Esophagus squamous epithelium (tissue), 5 donors: ENCODE measurements at places on chromosomes 2 and 18. TPM values are rescaled to one million over a fixed set of nuclear protein-coding genes. Genes with fewer than 3 reads are reported as not detected.
A peak's percentile ranks its signal among the peaks of the same experiment; 100 is the strongest.

DNA sequence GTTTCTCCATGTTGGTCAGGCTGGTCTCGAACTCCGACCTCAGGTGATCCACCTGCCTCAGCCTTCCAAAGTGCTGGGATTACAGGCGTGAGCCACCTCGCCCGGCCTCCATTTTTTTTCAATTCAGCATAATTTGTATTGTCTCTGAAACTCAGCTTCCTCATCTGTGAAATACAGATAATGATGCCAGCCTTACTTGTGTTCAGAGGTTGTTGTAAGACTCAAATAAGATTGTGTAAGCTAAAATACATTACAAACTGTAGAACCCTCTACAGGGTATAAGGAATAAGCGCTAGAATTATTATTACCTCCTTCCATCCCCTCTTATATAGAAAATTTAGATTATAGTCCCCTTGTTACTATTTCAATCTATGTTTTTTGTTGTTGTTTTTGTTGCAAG is 24.8 kb upstream of the STARD7 start:
- H3K36me3 ChIP-seq, result no peaks in the 10 kb centered on the region
- DNase-seq, result no peak
- no peaks in the 10 kb centered on the region for H3K27me3 ChIP-seq
- no peak overlapping the region for H3K4me3 ChIP-seq
- H3K4me1 ChIP-seq, result no peaks in the 10 kb centered on the region

DNA sequence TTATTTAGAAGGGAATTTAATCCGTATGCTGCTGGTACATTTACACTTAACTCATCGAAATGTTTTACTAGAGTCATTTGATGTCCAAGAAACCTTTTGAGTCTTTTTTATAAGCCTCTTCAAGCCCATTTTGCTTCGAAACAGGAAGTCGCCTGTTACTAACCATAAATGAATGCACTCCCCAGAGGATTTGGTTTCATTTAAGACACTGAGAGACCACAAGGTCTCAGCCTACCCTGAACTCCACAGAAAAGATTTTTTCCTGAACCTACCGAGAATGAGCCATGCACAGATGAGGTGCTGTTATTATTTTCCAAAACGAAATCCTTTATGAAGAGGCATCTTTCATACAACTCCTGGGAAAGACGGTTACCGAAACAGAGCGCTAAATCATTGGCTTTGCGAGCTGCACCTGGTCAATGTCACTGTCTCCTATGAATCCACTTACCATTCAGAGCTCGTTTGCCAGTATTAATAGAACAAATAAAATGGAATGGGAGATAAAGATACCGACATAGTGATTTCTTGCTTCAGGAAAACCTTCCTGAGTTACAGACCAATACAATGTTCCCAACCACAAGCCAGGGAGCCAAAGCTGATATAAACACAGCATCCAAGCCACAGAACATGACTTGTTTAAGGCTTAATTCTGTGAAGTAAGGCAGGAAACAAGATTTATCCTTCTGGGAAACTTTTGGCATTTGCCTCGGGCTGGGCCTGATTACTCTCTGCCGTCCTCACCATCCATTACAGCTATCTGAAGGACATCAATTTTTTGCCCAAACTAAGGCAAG is 382.1 kb downstream of the OSR1 start:
- H3K36me3 ChIP-seq, result no peaks in the 10 kb centered on the region
- H3K4me1 ChIP-seq, result peaks cover 3% of the 10 kb centered on the region
- DNase-seq, result no peak
- H3K27ac ChIP-seq, result peak overlapping the region; percentile 75

The PRKAG3 gene
- total RNA-seq, result not detected

The SLC4A3 gene
- 2.0 TPM for total RNA-seq

- H3K4me1 ChIP-seq, result no peaks in the 10 kb centered on the region
- no peak overlapping the region for H3K4me3 ChIP-seq
- H3K27ac ChIP-seq, result no peak overlapping the region
- DNase-seq, result no peak
- no peaks in the 10 kb centered on the region for H3K36me3 ChIP-seq
Observed at GRCh38 chr2:157559061-157559460, 69.6 kb downstream of the ACVR1C start.

The RRM2 gene
- 16.2 TPM for total RNA-seq

DNA sequence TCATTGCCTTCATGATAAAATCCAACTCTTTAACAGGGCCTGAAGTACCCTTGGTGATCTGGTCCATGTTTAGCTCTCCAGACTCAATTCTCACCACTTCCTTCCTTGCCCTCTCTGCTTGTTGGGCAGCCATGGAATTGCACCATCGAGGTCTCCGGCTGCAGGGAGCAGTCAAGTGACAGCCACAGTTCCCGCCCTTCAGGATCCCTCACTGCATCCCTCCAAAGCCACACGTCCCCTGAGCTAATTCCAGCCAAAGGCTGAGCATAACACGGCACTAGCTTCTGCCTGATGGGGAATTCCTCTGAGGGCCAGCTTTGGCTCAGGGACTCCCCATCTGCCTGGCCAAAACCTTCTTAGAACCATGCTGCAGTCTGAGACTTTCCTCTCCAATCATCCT is 47.4 kb upstream of the SLC1A4 start:
- no peak overlapping the region for H3K27ac ChIP-seq
- no peaks in the 10 kb centered on the region for H3K36me3 ChIP-seq
- H3K27me3 ChIP-seq, result no peaks in the 10 kb centered on the region
- peaks cover 87% of the 10 kb centered on the region for H3K4me1 ChIP-seq

GRCh38 chr2:41933046-41933420 is 114.8 kb upstream of the PKDCC start:
- no peaks in the 10 kb centered on the region for H3K27me3 ChIP-seq
- DNase-seq, result no peak
- peak overlapping the region; percentile 56 for H3K27ac ChIP-seq
- H3K36me3 ChIP-seq, result no peaks in the 10 kb centered on the region

DNA sequence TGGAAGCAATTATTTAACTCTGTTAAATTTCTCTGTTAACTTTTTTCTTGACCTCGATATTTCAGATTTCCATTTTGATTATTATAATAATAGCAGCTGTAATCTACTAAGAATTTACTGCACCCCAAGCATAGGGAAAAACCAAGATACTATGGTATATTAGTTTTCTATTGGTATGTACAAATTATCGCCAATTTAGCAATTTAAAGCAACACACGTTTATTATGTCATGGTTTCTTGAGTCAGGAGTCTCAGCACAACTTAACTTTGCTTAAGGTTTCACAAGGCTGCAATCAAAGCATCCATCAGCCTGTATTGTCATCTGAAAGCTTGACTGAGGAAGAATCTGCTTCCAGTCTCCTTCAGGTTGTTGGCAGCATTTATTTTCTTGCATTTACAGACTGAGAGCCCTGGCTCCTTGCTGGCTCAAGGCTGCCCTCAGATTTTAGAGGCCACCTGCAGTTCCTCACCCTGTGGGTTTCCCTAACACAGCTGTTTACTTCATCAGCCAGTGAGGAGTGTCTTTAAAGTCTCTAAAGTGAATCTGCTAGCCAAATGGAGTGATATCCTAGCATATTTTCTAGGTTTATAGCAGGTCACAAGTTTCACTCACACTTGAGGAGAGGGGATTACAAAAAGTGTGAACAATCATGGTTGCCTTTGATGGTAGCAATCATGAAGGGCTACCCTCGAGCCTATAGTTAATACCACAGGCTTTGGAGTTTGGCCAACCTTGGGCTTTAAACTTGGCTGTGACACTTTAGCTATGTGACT is 4.4 kb upstream of the VPS54 start:
- peaks cover 6% of the 10 kb centered on the region for H3K4me1 ChIP-seq
- H3K36me3 ChIP-seq, result no peaks in the 10 kb centered on the region
- DNase-seq, result no peak

DNA sequence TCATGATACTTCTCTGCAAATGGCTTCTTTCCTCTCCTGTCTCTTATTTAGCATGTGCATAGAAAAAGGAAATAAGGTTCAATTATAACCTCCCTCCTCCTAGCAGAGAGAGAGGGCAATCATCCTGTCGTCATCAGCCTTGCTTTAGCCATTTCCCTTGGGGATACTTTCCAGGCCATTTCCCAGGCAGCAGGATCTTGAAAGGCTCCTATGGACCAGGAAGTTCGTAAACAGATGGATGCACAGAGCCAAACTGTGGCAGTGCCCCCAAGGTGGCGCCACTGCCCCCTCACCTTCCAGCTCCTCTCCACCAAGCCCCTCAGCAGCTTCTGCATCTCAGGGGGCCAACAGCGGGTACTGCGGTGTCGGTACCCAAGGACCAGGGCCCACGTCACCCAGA is 157.4 kb downstream of the DTNA start:
- H3K36me3 ChIP-seq, result no peaks in the 10 kb centered on the region
- no peak overlapping the region for H3K4me3 ChIP-seq
- H3K27ac ChIP-seq, result no peak overlapping the region
- no peaks in the 10 kb centered on the region for H3K4me1 ChIP-seq
- no peak for DNase-seq

GRCh38 chr2:72895759-72896281 is 8.6 kb downstream of the SPR start:
- no peak overlapping the region for H3K4me3 ChIP-seq
- no peaks in the 10 kb centered on the region for H3K27me3 ChIP-seq
- no peak overlapping the region for H3K27ac ChIP-seq
- no peak for DNase-seq
- peaks cover 18% of the 10 kb centered on the region for H3K36me3 ChIP-seq

The SCG2 gene
- total RNA-seq, result not detected

DNA sequence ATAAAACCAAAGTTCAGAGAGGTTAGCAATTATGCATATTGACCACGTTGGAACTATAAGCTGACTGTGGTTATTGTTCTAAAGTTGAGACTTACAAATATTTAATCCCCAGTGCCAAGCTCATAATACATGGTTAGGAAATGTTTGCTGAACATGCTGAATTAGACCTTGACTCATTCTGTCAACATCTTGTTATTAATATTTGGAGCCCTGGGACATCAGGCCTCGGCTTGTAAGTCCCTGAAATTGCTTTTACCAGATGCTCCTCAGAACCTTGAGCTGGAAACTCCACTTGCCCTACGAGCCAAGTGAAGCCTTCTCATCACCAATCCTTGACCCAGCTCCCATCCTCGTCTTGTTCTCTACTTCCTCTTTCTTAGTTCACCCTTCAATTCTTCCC is 21.2 kb downstream of the DYNAP start:
- no peak for DNase-seq
- no peaks in the 10 kb centered on the region for H3K27me3 ChIP-seq
- H3K27ac ChIP-seq, result peak overlapping the region; percentile 74
- H3K4me3 ChIP-seq, result no peak overlapping the region
- H3K36me3 ChIP-seq, result no peaks in the 10 kb centered on the region

GRCh38 chr2:68850524-68850923 is 20.7 kb downstream of the BMP10 start:
- H3K4me3 ChIP-seq, result no peak overlapping the region
- H3K27me3 ChIP-seq, result no peaks in the 10 kb centered on the region
- no peak for DNase-seq
- no peak overlapping the region for H3K27ac ChIP-seq

DNA sequence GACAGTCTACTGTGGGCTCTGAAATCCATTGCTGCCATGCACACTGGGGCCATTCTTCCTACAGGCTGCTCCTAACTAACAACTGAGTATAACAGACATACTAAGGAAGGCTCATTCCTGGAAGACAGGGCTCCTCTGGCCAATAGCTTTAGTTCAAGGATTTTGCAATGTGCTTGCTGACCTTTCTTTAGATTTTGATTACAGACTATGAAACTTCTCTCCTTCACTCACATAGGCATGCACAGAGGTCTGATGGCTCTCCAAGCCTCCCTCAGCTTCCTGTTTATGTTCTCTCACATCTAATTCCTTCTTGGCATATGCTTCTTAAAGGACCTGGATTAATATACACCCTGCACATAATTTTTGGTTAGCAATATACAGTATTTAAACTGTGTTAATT is 34.4 kb upstream of the ROCK1 start:
- no peak for DNase-seq
- H3K27me3 ChIP-seq, result no peaks in the 10 kb centered on the region
- H3K4me1 ChIP-seq, result no peaks in the 10 kb centered on the region
- no peak overlapping the region for H3K27ac ChIP-seq

DNA sequence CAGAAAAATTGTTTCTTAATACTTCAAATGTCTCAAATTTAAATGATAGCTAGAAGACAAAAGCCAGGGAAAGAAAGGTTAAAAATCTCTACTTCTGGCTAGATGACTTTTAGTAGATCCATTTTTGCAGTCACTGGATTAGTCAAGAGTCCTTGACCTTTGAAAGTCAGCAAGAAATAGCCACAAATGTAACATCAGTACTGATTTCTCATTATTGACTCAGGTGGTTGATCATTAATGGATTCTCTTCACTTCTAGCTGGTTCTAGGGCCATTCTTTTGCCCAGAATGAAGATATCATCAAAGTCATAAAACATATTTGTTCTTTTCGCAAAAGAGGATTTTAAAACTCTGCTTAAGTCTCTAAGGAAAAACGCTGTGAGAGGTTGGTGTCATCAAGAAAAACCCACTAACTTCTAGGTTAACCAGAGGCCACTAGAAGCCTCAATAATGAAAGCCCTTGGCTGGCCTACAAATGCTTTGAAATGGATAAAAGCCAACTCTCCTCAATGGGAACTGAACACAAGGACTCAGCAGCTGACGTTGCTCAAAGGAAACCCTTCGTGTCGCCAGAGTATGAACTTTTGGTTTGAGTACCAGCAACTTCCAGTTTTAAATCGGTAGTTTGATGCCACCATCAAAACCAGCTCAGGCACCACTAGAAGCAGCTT is 66.3 kb downstream of the IRS1 start:
- H3K4me1 ChIP-seq, result peaks cover 5% of the 10 kb centered on the region
- peaks cover 6% of the 10 kb centered on the region for H3K36me3 ChIP-seq
- H3K27me3 ChIP-seq, result no peaks in the 10 kb centered on the region
- no peak for DNase-seq

- DNase-seq, result no peak
- no peak overlapping the region for H3K4me3 ChIP-seq
- no peak overlapping the region for H3K27ac ChIP-seq
- H3K36me3 ChIP-seq, result no peaks in the 10 kb centered on the region
Observed at GRCh38 chr2:3823748-3824147, 120.4 kb downstream of the DCDC2C start.
